ENCODE measurements at places on chromosomes 3 and 15.

DNA sequence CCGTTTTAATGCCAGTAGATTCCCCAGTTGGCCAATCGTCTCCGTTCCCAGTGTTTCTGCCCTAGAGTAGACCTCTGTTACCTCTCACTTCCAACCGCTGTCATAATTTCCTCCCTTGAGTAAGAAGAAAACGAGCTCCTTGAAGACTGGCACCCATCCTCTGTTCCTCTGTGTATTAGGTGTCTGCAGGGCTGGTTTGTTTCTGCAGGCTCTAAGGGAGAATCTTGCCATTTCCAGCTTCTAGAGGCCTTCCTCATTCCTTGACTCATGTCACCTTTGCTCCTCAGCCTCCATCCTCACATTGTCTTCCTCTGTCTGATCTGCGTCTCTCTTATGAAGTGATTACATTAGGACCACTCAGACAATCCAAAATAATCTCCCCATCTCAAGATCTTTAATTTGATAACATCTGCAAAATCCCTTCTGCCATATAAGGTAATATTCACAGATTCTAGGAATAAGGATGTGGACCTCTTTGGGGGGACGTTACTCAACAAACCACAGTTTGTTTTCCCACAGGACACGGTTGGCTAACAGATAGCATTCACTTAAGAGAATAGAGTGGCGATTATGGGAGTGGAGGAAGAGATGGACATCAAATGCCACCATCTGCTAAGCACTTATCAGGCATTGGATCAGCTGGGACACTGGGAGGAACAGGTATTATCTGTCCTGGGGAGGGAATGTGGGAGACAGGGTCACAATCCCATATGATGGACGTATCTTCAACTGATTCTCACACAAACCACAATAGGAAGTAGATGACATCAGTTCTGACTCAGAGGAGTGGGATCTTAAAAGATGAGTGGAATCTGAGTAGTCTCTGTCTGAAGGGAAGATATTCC lies 17.1 kb downstream of the ARHGAP31 start:
- DNase-seq = no peak

- DNase-seq = no peak
Observed at GRCh38 chr15:51310064-51310463, 28.3 kb downstream of the CYP19A1 start.

DNA sequence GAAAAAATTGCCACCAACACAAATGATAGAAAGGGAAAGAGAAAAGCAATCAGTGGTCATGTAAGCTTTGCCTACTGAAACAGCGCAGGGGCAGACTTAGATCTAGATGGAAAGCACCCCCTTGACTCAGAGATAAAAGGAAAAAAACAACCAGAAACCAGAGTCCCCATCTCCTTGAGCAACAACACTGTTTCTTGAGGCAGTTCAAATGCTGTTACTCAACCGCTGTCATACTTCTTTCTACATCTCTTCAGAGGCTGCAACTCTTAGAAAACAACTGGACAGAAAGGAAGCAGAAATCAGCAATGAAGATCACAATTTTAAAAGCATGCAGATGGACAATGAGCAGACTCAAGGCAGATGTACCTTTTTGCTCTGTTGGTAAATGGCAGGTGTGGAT lies 36.5 kb downstream of the FSIP1 start:
- peak; percentile 14 for DNase-seq

DNA sequence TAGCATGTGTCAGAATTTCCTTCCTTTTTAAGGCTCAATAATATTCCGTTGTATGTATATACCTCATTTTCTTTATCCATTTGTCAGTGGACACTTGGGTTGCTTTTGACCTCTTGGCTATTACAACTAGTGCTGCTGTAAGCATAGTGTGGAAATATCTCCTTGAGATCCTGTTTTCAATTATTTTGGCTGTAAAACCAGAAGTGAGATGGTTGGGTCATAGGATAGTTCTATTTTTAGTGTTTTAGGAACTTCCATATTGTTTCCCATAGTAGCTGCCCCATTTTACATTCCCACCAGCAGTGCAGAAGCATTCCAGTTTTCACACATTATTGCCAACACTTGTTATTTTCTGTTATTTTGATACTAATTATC lies 70.4 kb upstream of the C15orf39 start:
- no peak for DNase-seq

GRCh38 chr3:28150465-28151206 lies 90.8 kb upstream of the CMC1 start:
- DNase-seq = no peak

DNA sequence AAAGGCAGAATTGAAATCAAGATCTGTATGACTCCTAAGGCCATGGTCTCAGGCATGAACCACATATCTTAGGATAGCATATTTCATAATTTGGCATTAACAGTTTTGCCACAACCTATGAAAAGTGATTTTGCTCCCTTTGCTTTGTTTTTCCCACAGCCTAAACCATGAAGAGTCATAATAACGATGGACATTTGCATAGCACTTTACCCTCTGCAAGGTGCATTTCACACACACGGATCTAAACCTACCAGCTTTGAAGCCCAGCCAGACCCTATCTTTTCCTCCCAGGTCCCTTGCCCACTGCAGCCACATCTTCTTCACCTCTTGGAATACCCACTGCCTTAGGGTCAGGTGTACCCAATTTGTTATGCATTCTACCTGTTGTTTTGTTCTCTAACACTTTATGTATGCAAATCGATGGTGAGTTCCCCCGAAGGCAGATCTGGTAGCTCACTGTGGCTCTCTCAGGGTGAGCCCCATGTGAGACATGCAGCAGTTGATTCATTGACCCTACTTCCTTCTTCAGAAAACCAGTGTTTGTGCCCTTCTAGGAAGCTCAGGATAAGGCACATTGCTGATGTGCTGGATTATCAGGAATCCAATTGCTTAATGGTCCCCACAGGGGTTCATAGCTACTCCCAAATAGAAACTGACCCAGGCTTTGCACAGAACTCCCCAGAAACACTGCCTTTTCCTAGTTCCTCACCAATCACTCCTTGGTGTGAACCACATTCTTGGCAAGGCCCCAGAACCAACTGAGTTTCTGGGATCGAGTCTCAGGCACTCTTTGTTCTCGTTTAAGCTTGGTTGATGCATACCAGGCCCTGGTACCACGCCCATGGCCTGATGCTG lies 8.7 kb downstream of the ARHGAP31 start:
- no peak for DNase-seq

- DNase-seq = no peak
Observed at GRCh38 chr3:169269005-169269404, 394.5 kb downstream of the MECOM start.
